ENCODE measurements at places on chromosomes 6 and 20.

GRCh38 chr20:21257192-21257591 lies 45.9 kb upstream of the XRN2 start:
- no peak overlapping the region for H3K4me3 ChIP-seq
- H3K27ac ChIP-seq = no peak overlapping the region
- no peaks in the 10 kb centered on the region for H3K36me3 ChIP-seq
- H3K4me1 ChIP-seq = no peaks in the 10 kb centered on the region
- no peak for DNase-seq

DNA sequence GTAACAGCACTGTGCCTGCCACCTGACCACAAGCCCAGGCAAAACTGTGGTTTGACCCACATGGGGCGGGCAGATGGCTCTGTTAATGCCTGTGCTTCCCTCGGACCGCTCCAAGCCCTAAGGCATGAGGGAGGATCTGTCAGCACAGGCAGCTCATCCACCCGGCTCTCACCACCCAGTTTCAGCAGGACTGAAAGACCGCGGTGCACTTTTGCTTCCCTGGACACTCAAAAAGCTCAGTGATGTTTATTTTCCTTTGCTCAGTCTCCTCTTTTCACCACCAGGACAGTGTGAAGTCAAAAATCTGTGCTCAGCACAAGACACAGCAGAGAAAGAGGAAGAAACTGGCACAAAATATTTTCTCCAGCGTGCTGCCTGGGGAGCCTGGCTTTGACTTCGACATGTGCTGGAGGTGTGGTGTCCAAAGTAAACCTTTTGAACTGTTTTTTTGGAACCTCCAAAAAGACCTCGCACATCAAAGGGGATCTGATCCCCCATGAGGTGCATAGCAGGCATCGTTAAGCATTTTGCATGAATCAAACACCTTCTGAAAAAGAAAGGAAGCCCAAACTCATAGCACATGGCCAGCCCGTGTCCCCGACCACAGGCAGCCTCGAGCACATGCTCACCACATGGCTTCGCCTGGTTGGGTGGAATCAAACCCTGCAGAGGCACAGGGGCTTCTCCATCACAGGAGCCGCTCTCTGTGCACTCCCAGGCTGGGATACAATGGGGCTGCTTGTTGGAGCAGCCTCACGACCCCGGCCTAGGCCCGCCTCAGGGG lies 441.7 kb upstream of the JARID2 start:
- no peak overlapping the region for H3K27ac ChIP-seq
- DNase-seq = no peak
- peaks cover 3% of the 10 kb centered on the region for H3K36me3 ChIP-seq
- no peaks in the 10 kb centered on the region for H3K4me1 ChIP-seq

- peaks cover 5% of the 10 kb centered on the region for H3K27me3 ChIP-seq
- no peaks in the 10 kb centered on the region for H3K4me1 ChIP-seq
- H3K27ac ChIP-seq = no peak overlapping the region
Measured at GRCh38 chr6:114087496-114087895, 116.5 kb upstream of the HDAC2 start.

DNA sequence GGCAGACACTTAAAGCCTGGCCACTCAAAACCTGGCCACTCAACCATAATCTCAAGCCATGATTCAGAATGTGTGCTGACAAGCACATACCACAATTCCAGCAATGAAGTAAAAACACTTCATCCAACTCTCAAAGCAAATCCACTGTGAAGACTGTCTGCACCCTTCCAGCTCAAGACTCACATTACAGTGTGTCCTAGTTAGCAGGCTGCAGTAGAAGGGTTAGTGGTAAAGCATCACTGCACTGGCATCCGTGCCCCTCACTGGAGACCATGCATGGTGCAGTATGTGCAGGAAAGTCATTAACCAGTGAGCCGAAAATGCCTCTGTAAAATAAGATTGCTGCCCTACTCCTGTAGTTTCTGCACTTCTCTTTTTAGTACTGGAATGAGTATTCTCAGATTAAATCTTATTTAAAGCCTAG lies 43.4 kb downstream of the SLC23A2 start:
- H3K27me3 ChIP-seq = no peaks in the 10 kb centered on the region
- peaks cover 24% of the 10 kb centered on the region for H3K4me1 ChIP-seq
- H3K4me3 ChIP-seq = no peak overlapping the region
- peaks cover 4% of the 10 kb centered on the region for H3K36me3 ChIP-seq
- DNase-seq = no peak

GRCh38 chr20:4949833-4950178 lies 51.5 kb downstream of the SLC23A2 start:
- peaks cover 32% of the 10 kb centered on the region for H3K4me1 ChIP-seq
- H3K27ac ChIP-seq = peak overlapping the region; percentile 36
- H3K36me3 ChIP-seq = peaks cover 14% of the 10 kb centered on the region
- H3K27me3 ChIP-seq = no peaks in the 10 kb centered on the region
- peak; percentile 38 for DNase-seq
- H3K4me3 ChIP-seq = peak overlapping the region; percentile 64

- H3K4me3 ChIP-seq = no peak overlapping the region
- no peaks in the 10 kb centered on the region for H3K27me3 ChIP-seq
- H3K4me1 ChIP-seq = no peaks in the 10 kb centered on the region
- no peaks in the 10 kb centered on the region for H3K36me3 ChIP-seq
Measured at GRCh38 chr6:152087701-152088100, 280.2 kb downstream of the ESR1 start.

- H3K27ac ChIP-seq = no peak overlapping the region
- H3K4me1 ChIP-seq = peaks cover 50% of the 10 kb centered on the region
- no peak for DNase-seq
- H3K27me3 ChIP-seq = no peaks in the 10 kb centered on the region
- no peak overlapping the region for H3K4me3 ChIP-seq
- peaks cover 16% of the 10 kb centered on the region for H3K36me3 ChIP-seq
Measured at GRCh38 chr6:30568245-30568644, 3.0 kb upstream of the ABCF1 start.

DNA sequence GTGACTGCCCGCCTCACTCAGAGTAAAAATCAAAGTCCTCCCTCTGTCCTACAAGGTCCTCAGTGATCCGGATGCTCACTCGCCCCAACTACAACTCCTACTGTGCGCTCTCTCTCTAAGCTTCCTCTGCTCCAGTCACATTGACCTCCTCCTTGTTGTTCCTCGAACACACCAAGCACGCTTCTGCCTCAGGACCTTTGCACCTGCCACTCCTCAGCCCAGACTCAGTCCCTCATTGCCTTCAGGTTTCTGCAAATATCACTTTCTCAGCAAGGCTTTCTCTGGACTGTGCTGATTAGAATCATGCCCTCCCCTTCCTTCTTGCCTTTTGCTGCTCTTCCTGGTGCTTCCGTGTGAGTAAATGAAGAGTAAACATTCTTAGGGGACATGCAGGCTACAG lies 41.6 kb downstream of the SULF2 start:
- H3K27me3 ChIP-seq = peaks cover 14% of the 10 kb centered on the region
- no peaks in the 10 kb centered on the region for H3K36me3 ChIP-seq
- no peak overlapping the region for H3K4me3 ChIP-seq
- no peak overlapping the region for H3K27ac ChIP-seq

DNA sequence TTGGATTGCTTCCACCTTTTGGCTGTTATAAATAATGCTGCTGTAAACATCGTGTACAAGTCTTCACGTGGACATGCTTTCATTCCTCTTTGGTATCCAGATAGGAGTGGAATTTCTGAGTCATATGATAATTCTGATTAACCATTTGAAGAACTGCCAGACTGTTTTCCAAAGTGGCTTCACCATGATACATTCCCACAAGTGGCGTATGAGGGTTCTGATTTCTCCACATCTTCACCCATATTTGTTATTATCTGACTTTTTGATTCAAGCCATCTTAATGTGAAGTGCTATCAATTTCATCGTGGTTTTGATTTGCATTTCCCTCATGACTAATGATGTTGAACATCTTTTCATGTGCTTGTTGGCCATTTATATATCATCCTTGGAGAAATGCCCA lies 2.9 kb upstream of the SNRPB start:
- H3K36me3 ChIP-seq = peaks cover 26% of the 10 kb centered on the region
- DNase-seq = no peak
- H3K4me1 ChIP-seq = peaks cover 28% of the 10 kb centered on the region
- no peak overlapping the region for H3K27ac ChIP-seq
- H3K4me3 ChIP-seq = no peak overlapping the region
- no peaks in the 10 kb centered on the region for H3K27me3 ChIP-seq

- H3K27me3 ChIP-seq = peaks cover 36% of the 10 kb centered on the region
- peaks cover 11% of the 10 kb centered on the region for H3K4me1 ChIP-seq
- H3K27ac ChIP-seq = no peak overlapping the region
- peaks cover 4% of the 10 kb centered on the region for H3K36me3 ChIP-seq
- DNase-seq = no peak
Measured at GRCh38 chr6:89895276-89895874, 1.1 kb downstream of the GJA10 start.

All from activated CD4-positive, alpha-beta memory T cell treated with anti-CD3 and anti-CD28 coated beads, Interleukin-2, amount 10 ng/mL, durations not matched to agents 7 days and 5 days (primary cell).